SK-N-SH (cell line): ENCODE measurements at places on chromosomes 3 and 15. TPM values are rescaled to one million over a fixed set of nuclear protein-coding genes. Genes with fewer than 3 reads are reported as not detected.

DNA sequence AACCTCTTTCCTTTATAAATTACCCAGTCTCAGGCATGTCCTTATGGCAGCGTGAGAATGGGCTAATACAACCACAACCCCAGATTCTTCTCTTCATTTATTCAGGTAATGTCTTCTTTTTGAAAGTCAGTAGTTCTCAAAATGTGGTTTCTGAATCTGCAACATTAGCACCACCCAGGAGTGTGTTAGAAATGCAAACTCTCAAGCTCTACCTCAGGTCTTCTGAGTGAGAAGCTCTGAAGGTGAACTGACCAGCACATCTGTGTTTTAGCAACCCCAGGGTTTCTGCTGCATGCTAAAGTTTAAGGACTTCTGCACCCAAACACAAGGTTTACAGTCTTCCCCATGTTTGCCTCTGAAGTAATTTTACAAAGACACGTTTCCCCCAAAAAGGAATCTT is 22.3 kb upstream of the TRIM59 start:
- DNase-seq, result no peak

GRCh38 chr15:69034352-69034751 is 19.9 kb downstream of the NOX5 start:
- no peak for DNase-seq

DNA sequence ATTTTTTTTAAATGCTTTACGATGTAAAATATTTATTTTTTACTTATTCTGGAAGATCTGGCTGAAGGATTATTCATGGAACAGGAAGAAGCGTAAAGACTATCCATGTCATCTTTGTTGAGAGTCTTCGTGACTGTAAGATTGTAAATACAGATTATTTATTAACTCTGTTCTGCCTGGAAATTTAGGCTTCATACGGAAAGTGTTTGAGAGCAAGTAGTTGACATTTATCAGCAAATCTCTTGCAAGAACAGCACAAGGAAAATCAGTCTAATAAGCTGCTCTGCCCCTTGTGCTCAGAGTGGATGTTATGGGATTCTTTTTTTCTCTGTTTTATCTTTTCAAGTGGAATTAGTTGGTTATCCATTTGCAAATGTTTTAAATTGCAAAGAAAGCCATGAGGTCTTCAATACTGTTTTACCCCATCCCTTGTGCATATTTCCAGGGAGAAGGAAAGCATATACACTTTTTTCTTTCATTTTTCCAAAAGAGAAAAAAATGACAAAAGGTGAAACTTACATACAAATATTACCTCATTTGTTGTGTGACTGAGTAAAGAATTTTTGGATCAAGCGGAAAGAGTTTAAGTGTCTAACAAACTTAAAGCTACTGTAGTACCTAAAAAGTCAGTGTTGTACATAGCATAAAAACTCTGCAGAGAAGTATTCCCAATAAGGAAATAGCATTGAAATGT is 15.6 kb downstream of the THBS1 start:
- DNase-seq, result no peak

DNA sequence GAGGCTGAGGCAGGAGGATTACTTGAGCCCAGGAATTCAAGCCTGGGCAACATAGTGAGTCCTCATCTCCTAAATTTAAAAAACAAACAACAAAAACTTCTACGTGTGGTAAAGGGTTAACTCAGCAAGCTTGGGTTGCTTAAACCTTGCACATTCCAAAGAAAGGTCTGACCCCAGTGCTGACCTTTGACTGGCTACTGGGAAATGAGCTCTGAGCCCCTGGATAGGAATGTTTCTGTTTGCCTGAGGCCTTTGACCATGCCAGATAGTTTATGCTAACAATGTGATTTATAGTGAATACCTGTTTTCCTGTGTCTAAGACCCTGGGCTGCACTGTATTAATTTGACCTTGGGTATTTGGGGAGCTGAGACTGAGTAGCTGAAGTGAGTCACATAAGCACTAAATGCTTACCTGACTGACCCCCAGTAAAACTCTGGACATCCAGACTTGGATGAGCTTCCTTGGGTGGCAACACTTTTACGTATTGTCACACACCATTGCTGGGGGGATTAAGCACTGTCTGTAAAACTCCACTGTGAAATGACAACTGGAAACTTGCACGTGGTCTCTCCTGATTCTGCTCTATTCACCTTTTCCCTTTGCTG is 20.7 kb downstream of the TCAIM start:
- DNase-seq, result no peak

DNA sequence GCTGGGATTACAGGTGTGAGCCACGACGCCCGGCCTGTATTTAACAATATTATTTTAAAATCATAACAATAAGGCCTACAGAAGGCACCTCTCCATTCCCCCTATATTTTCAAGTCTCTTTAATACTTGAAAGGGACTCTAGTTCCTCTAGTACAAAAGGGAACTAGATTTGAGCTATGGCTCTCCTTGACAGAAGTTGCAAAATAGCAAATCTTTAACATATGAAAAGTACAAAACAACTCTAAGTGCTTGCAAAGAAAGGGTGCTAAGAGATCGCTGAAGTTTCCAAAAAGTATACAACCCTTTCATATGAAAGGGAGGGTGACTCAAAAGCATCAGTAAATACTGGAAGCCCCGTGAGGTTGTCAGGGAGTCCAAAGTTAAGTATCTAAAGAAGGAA is 23.8 kb downstream of the AP3S2 start:
- DNase-seq, result no peak

The DUT gene
- polyA plus RNA-seq, result 67.1 and 79.3 TPM in 2 replicates
